ENCODE measurements at places on chromosomes 2 and 18.

DNA sequence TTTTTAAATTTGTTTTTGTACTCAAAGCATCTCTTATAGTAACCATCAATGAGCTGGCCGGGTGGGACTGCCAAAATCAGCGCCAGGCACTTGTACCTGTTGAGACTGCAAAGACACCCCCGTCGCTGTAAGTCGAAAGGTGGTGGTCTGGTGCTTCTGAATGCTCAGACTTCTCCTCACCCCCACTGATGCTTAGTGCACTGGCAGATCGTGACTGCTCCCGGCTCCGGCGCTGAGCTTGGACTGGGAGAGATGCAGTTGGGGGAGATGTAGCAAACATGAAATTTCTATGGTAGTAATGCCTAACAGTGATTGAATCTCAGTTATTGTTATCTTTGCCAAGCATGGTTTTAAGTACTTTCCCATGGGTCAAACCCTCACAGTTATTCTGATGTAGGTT is 80.6 kb downstream of the RIF1 start:
- no peak for DNase-seq

- DNase-seq, result no peak
Observed at GRCh38 chr2:65366595-65367125, 65.7 kb downstream of the SPRED2 start.

DNA sequence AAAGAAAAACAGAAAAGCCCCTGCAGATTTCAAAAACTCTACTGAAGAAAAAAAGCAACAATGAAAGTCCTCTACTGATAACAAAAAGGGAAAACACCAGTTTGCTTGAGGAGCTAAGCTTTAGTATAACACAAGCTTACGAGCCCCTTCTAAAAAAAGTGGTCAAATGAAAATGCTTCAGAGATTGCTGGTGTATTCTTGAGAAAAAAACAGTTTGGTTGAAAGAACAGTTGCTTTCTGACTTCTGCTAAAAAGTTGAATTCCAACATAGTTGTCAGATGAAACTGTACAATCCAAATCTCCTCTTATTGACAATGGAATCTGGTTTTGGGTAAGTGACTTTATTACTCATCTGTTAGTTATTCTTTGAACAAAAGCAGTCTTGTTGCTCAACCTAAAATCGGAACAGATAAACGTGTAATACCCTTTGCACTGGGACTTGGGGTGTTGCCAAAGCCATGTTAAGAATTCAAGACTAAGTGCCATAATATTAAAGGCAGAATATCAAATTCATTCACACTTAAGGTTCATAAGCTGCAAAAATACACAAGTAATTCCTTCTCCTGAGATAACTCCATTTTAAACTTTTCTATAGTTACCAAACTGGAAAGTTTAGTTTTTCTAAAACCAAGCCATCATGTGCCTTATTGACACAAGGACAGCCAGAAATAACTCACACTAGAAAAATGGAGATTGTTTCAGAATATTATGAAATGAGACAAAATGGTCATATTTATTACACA is 45.3 kb upstream of the SPAG16 start:
- no peak for DNase-seq

- no peak for DNase-seq
Observed at GRCh38 chr2:78070693-78071092, 548.5 kb upstream of the LRRTM4 start.

DNA sequence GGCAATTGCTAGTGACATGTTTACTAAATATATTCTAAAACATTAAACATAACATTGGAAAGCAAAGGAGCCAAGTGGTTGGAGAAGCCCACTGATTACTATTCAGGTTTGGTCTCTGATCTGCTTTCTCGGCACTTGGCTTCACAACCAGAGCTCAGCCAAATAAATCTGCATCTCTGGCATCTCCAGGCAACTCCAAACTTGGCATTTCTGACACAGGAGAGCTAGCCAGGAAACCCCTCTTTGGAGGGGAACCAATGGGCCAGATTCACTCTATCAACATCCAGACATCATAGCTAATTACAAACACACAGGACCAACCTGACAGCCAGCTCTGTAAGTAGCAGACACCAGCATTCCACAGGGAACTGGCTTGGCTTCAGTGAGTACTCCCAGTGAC is 150.3 kb upstream of the ETAA1 start:
- DNase-seq, result no peak

- DNase-seq, result no peak
Observed at GRCh38 chr2:60742419-60742818, 13.6 kb upstream of the PAPOLG start.

DNA sequence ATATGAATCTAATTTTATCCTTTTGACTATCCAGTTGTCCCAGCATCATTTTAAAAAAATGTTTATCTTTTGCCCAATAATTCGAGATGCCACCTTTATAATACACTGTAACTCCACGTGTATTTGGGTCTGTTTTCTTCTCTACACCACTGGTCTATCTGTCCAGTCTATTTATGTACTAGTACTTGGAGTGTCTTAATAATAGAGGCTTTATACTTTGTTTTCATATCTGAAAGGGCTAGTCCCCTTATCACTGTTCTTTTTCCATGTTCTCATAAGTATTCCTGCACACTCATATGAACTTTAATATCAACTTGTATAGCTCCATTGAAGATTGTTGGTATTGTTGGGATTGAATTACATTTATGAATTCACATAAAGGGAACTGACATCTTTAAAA is 101.1 kb upstream of the RMP24 start:
- DNase-seq, result no peak

DNA sequence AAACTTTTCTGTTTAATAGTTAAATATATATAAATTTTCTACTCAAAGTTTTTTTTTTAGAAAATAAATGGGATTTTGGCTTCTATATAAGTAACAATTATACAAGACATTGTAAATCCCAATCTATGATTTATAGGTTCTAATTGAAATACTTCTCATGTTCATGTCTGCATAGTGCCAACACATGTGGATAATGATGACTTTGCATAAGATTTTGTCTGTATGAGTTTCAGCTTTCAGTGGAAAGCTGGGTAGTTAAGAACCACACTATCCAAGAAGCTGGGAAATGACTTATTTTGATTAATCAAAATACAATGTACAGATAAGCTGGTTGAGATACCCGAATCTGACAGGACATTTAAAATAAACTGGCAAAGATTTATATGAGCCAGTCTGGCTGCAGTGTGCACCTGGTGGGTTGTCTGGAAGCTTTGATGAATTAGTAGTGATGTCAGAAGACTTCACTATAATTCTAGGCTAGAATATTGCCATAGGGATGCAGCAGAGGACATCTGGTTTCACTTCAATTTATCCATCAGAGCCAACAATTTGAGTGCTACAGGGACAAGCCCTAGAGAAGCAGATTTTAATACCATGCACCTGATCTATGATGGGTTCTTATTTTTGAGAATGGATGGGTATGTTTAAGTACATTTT is 45.4 kb downstream of the EML6 start:
- no peak for DNase-seq

DNA sequence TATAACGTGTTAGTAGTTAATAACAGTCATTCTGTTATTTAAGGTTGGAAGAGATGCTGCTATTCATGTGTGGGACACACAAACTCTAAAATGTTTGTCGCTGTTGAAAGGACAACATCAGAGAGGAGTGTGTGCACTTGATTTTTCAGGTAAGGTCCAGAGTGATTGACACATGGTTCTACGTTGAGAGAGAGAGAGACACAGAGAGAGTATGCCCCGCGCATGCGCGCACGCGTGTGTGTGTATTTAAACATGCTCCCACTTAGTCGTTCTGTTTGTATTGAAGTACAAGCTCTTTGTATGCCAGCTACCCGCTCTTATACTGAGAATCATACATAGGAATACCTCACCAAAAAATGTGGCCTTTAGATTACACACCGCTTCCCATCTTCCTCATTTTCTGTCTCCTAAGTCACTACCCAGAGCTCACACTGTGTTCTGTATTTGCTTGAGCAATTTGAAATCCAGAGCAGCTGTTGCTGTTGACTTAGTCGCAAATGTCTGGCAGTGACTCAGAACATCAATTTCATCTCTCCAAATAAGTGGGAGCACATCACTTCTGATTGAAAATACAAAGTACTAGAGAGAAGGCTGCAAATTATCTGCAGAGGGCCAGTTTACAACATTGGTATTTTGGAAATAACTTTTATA is 148.1 kb downstream of the EML6 start:
- DNase-seq, result no peak

- DNase-seq, result no peak
Observed at GRCh38 chr2:120381192-120381591, 35.3 kb downstream of the INHBB start.

DNA sequence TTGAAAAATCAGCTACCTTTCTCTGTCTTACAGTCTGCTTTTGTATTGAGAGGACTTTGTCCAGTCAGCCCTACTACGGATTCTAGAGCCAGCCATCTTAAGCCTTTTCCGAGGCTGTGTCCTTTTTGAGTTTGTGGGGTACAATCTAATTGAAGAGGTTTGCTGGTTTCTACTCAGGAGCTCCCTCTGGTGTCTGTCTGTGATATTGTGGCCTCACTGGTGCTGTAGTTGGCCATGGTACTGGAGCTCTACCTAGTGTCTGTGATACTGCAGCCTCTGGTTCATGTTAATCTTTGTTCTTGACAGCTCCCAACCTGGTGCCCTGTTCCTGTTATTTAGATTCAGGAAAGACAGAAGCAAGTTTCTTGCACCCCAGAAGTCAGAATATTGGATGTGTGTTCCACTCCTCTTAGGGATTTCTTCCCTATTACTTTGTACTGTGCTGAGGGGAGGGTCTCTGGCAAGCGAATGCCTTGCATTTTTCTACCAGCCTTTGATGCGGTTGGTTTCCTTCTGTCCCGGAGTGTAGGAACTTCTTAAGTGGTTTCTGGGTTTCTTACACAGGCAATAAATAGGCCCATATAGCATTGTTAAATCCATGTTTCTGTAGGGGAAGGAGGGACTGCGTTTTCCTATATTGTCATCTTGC is 78.5 kb downstream of the ACSL3 start:
- DNase-seq, result no peak

GRCh38 chr2:234826681-234827080 is 125.1 kb upstream of the SH3BP4 start:
- DNase-seq, result no peak

GRCh38 chr2:139730197-139730596 is 950.0 kb upstream of the NXPH2 start:
- DNase-seq, result no peak

DNA sequence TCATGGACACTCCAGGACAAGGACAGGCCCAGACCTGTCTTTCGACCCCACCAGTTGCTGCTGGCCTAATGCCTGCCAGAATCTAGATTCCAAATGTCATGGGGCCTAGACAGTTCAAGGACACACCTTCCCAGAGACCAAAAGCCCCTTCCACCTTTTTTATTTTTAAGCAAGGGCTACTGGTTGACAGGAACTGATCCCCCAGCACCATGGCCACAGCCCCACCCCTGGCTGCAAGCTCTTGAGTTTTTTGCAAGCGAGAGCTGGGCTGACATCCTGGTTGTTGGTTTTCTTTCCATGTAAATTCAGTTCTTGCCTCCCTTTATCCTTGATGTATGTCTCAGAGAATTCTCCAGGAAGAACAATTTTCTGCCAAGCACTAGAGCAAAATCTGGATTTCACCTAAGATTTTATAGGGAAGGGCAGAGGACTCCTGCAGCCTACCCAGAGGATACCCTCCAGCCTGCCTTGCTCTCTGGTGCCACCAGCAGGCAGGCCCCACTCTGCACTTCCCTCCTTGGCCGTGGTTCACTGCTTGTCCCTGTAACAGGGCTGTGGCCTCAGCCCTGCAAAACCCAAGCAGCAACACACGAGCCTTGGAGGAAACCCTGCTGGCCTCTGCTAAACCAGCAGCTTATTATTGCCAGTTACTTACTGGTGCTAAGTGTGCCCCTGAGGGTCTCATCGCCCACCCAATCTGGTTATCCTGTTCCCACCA is 97.7 kb downstream of the TWIST2 start:
- no peak for DNase-seq

DNA sequence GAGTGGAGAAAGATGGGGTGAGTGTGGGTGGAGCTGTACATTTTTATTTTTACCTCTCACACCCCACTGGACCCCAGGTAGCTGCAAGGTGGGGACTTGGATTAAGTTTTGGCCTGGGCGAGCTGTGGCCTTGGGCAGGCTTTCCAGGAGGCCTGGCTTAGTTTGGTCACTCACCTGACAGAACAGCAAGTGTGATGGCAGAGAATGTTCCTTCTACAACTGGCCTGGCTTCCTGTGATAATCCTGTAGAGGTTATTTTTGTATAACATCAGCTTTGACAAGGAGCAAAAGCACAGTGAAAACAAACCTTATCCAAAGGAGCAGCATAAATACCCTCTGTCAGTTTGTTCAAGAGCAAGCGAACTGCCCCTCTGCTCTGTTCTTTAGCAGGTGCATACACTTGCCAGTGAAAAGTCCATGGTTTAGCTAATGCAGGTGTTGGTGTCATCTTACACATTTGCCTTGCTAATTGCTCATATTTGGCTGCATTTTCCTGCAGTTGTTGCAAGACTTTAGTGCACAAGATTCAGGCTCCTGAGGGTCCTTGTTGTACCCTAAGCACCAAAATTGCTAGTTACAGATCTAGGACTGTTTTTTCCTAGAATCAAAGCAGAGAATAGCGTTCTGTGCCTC is 6.3 kb downstream of the THNSL2 start:
- DNase-seq, result no peak

DNA sequence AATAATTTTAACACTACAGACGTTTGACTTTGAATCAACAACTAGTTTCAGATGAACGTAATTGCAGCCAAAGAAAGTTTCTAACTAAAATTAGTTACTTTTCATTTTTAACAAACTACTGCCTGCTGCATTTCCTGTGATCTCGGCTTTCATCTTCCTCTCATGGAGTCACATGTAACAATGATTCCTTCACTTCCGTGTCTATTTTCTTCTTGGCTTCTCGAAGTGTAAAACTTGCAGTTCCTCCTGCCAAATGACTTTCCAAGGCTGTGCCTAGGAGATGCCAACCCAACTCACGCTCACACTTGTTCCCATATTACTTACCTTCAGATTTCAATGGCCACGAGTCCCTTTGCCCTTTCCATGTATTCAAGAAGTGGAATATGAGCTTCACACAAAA is 1406.3 kb upstream of the CELF4 start:
- DNase-seq, result no peak

GRCh38 chr2:11356764-11357163 is 12.3 kb upstream of the ROCK2 start:
- DNase-seq, result no peak

- no peak for DNase-seq
Observed at GRCh38 chr2:168661863-168662256, 140.6 kb upstream of the NOSTRIN start.

- no peak for DNase-seq
Observed at GRCh38 chr18:28820353-28820752, 643.4 kb upstream of the CDH2 start.

Measured in stimulated activated CD8-positive, alpha-beta memory T cell treated with anti-CD3 and anti-CD28 coated beads, Interleukin-7, amount 100 ng/mL, for 1 hour (primary cell).